ENCODE measurements at places on chromosomes 4 and X.
A peak's percentile ranks its signal among the peaks of the same experiment; 100 is the strongest.

DNA sequence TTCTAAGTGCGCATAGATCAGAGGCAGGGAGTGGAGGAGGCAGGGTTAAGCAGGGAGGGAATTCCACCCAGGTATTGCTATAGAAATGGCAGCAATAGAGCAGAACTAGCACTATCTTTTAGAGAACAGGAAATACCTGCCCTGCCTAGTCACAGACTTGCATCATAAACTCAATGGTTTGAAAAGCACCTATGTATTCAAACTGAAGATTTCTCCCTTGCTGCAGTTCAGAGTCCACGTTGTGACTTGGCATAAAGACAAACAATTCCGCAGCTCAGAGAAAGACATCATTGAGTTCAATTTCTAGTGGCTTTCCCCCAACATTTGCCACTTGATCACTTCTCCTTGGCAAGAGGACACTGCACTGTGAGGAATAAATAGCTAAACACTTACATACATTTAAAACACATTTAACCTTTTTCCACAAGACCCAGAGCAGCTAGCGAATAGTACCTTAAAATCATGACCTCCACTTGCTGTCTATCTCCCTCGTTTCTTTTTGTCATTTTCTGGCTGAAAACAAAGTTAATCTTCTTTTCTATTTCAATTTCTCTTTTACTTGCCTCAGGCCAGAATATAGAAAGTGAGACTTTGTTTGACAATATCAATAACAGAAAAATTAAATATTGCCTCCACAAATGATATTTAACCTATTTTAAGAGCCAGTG, 42.4 kb downstream of the SLC7A11 start:
- peak; percentile 8 for DNase-seq

DNA sequence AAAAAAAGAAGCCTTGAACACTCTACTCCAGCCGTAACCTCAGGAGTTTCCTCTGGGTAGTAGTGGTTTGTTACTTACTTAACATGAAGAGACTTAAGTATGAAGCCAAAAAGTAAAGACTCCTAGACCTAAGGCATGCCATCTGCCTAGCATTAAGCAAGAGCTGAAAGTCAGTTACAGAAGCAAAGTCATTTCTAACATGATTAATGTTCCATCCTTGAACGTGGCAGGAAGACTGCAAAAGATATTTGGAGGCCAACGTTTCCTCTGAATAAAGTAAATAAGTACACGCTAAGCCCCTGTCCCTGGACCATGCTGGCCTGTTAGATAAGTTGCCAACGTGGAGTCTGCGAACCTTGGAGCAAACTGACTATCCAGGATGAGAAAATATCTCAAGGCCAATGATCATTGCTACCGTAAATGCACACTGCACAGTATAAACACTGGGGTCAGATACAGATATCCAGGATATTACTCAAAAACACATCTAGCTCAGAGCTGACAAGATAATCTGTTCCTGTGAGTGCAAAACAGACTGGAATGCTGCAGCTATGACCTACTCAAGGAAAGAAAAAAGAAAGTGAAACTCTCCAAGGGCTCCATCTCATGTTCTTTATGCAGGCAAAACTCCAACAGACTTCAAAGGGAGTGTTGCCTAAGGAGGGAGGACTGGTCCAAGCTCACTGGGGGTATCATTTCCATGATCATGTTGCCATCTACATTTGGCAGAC, 255.8 kb downstream of the COL25A1 start:
- DNase-seq: no peak

DNA sequence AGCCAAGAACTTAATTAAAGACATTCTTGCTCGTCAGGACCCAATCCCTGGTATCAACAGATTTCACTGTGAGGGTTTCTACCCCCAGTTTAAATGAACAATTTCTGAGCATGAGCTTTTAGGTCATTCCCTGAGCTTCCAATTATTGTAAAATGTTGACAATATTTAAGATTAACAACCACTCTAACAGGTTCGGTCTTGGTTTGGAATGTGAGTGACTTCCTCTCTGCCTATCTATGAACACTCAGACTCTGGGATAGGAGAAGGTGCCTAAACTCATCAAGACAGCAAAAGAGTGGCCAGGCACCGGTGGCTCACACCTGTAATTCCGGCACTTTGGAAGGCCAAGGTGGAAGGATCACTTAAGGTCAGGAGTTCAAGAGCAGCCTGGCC, 82.9 kb upstream of the TMEM150C start:
- DNase-seq: no peak

DNA sequence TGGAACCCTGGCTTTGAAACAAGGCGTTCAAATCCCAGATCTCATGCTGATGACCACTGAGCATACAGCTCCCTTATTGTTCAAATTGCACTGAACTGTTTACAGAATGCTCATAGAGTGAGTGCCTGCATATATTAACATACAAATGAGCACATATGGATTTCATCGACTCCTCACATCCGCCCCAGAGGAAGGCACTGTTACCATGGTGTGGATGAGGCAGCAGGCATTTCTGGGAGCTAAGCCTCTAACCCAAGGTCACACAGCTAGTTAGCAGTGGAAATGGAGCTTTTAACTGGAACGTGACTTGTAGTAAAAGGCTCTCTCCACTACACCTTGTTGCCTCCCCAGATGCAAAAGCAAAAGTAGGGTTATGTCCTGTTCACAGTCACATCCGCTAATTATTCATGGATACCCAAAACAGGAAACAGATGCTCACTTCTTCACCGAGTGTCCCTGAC, 289.7 kb downstream of the STK32B start:
- DNase-seq: no peak

GRCh38 chr4:150525321-150525868, 56.6 kb upstream of the MAB21L2 start:
- DNase-seq: no peak

GRCh38 chr4:38935391-38936073, 67.9 kb downstream of the FAM114A1 start:
- no peak for DNase-seq

DNA sequence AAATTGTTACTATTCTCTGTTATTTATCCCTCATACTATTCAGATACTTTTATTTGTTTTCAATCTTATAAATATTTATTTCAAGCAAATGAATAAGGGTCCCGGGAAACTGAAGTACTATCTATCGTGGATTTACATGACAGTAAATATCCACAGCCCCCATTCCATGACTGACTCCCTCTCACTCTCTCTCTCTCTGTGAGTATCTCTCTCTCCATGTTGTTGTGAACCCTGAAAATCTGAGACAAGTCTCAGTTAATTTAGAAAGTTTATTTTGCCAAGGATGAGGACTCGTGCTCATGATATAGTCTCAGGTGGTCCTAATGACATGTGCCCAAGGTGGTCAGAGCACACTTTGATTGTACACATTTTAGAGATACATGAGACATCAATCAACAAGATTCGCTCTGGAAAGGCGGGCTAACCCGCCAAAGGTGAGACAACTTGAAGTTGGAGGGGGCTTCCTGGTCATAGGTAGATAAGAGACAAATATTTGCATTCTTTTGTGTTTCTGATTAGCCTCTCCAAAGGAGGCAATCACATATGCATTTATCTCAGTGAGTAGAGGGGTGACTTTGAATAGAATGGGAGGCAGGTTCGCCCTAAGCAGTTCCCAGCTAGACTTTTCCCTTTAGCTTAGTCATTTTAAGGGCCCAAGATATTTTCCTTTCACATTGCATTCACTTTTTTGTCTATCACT, 986.4 kb downstream of the NLGN4X start:
- DNase-seq: no peak

DNA sequence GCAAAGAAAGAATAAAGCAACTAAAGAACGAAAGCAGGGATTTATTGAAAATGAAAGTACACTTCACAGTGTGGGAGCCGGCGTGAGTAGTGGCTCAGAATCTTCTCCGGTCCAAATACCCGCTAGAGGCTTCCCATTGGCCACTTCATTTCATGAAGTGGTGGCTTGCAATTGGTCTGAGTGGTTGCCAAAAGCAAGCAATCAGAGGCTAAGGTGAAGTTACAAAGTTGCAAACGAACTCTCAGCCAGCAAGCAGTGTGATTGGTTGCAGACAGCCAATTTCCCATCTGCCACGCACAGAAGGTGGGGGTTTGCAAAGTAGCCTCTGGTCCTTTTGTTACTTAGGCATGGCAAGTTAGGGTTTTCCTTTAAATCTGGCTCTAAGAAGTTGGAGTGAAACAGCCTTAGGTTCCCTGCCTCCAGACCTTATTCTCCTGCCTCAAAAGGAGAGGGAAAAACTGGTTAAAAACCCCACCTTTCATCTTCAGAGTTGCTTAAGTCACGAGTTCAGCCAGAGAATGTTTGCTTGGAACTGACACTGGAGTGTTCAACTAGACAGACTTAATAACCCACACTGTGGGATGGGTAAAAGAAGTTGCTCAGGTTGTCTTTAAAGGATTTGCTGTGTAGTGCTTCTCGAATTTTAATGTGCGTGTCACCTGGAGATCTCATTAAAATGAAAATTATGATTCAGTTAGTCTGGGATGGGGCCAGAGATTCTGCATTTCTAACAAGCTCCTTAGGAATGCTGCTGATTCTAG, 6.9 kb upstream of the CLOCK start:
- no peak for DNase-seq

DNA sequence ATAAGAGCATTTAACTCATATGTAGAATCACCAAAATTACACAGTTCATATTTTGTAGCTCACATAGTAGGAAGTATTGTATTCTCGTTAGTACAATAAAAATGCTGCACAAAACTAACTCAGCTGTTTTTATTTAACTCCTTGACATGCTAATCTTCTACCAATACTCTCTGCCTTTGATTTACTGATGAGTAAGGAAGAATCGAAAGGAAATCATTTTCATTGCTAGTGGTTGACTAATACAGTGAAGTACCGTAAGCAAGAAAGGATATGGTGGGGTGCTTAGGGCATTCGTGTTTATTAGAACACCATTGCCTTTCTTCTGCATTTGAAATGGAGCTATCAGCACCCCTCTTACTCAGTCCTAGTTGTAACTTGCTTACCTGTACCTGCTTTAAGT, 1239.1 kb upstream of the TENM3 start:
- DNase-seq: no peak

GRCh38 chr4:91754716-91755115, 549.0 kb upstream of the GRID2 start:
- DNase-seq: no peak

GRCh38 chr4:5051278-5052203, at the start of gene STK32B:
Gene STK32B, plus strand, starts transcription at chr4:5051480.
- DNase-seq: no peak

DNA sequence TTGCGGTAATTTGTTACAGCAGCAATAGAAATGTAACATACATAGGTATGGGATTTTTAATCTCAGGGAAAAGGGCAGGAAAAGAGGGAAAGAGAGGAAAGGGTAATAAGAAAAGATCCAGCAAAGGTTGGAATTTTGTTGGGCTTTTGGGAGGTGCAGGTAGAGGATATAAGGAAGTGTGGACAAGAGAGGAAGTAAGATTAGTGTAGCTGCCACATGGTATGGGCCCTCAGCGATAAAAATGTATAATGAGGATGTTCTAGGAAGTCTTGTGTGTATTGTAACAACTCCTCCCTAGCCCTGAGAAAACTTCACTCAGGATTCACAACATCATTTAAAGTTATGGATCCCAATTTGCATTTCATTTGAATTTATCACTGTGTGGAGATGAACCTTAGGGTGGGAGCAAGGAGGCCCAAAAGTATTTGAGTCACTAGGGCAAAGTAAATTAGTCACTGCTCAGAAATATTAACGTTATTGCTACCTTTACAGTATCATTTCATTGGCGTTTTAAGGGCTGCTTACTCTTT, 2.8 kb upstream of the IL21 start:
- no peak for DNase-seq

DNA sequence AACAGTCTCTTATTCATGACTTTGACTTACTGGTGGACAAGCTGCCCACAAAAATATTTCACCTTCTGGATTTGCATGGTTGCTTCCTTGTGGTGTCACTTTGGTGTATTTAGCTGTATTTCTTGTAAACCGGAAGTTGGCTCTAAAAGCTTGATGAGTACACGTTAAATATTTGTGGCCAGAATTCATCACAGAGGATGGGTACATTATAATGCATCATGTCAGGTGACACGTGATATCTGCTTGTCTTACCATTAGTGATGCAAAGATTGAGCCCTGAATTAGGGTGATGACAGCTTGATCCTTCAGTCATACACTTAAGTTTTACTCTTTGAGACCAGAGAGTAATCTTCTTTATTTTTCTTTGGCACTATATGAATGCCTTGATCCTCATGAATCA, 188.3 kb upstream of the RPS6KA3 start:
- no peak for DNase-seq

GRCh38 chr4:41307638-41308037, 50.9 kb downstream of the UCHL1 start:
- no peak for DNase-seq

GRCh38 chr4:36900446-36900987, 344.0 kb upstream of the NWD2 start:
- no peak for DNase-seq

DNA sequence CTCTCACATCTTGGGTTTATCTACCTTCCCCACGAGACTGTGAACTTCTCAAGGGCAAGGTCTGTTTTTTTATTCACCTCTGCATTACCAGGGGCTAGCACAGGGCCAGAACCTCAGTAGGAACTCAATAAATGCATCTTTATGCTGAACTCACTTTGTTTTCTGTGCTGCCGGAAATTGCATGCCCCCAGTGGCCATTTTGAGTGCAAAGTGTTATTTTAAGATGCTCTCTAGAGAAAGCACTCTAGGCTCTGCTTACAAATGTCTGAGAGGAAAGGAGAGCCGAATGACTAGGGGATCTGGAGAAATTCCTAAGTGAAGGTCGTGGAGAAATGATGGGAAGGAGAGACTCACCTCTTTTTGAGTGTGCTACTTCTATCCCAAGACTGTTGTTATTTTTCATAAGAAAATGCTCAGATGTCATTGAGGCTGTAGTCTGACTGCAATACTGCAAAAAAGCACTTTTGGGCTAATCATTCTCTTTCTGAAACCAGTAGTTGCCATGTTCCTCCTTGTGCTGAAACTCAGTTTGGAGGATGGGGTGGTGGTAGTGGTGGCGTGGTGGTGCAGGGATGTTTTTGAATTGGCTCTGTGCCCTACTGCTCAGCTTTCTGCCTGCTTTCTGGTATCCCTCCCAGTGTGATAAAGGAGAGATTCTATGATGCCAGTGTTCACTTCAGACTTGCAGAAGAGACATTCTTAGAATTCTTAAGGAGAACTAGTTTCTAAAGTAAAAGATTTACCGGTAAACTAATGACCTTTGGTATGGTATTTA, 41.3 kb downstream of the DOCK11 start:
- DNase-seq: no peak

DNA sequence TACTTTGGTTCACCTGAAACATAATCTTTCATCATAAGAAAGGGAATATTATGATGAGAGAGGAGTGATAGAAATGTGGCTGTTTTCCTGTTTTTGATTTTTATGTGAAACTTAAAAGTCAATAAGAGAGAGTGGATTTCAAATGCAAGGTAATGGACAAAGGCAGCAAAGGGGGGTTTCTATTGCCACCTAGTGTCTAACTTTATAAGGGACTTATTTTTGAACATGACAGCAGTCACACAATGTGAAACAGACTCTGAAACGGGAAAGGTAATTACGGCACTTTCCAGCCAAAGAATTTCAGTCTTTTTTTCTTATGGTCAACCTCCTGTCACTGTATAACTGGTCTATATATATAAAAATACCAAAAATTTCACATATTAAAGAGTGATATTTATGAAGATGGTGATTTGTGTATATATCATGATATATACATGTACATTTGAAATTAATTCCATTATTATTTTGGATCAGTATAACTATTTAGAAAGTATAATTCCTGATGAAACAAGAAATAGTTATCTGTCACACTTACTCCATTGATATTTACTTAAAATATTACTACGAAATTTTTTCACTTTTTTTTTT, 127.1 kb downstream of the FBXO8 start:
- DNase-seq: peak; percentile 3

GRCh38 chr4:186104890-186105646, 564 bp downstream of the FAM149A start:
- DNase-seq: peak; percentile 20

- DNase-seq: no peak
Observed at GRCh38 chr4:1049591-1049905, 38.1 kb downstream of the FGFRL1 start.

Data from HuH-7.5 (cell line).